Skeletal muscle cell (primary cell): ENCODE measurements at places on chromosomes 13 and 19.

DNA sequence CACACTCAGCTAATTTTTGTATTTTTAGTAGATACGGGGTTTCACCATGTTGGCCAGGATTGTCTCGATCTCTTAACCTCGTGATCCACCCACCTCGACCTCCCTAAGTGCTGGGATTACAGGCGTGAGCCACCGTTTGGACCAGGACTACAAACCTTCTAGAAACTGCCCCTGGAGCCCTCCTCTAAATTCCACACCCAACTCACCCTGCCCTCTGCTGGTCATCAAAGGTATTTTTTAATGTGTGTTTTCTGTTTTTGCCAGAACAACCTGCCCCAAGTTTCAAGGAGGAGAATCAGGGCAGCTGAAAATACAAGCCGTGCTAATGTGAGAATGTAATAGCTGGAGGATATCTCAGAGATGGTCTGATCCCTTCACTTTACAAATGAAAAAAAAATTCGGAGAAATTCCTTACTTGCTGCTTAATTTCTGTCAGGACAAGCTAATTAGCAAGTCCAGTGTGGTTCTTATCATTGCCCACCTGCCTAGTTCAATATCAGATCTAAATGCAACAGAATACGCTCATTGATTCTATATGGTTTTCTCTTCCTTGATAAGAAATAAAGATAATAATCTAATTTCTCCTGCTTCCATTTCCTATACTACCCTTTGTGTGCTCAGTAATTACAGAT is 4.1 kb downstream of the ATP8A2 start:
- DNase-seq: no peak

- no peak for DNase-seq
Observed at GRCh38 chr19:55392820-55393761, 7.4 kb downstream of the RPL28 start.

GRCh38 chr13:107069108-107069776 is 501.3 kb upstream of the ARGLU1 start:
- no peak for DNase-seq

GRCh38 chr13:33172400-33172799 is 113.2 kb downstream of the STARD13 start:
- peak; percentile 97 for DNase-seq

GRCh38 chr13:76889254-76889653 is 3.0 kb upstream of the KCTD12 start:
- no peak for DNase-seq

GRCh38 chr13:22665506-22665905 is 515.3 kb upstream of the SGCG start:
- DNase-seq: no peak

DNA sequence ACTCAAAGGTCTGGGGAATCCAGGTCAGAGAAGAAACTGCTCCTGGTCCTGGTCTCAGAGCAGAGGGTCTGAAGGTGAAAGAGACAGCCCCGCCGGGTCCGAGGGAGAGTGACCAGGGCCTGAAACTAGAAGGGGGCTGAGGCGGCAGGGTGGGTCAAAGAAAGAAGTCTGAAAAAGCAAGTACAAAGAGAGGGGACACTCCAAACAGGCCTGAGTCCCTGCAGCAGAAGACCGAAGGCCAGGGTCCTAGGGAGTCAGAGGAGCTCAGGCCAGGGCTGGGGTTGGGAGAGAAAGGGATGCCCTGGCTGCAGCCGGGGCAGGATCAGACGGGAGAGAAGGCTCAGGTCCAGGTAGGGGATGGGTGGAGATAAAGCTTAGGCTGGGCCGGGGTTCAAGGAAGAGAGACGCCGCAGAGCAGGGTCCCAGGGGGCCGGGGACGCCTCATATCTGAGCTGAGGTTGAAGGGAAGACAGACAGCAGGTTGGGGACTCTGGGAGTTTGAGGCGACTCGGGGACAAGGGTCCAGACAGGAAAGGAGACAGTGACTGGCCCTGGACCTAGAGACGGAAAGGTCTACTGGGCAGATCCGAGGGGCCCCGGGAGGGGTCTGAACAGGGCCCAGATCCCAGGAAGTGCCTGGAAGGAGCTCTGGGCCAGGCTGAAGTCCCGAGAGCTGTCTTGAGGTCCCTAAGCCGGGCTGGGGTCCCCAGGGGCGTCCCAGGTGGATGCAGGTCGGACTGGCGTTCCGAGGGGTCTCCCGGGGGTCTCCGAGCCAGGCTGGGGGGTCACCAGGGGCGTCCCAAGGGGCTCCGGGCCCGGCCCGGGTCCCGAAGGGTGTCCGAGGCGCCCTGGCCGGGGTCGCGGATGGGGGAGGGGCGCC is 795 bp downstream of the MLLT1 start:
- DNase-seq: no peak

DNA sequence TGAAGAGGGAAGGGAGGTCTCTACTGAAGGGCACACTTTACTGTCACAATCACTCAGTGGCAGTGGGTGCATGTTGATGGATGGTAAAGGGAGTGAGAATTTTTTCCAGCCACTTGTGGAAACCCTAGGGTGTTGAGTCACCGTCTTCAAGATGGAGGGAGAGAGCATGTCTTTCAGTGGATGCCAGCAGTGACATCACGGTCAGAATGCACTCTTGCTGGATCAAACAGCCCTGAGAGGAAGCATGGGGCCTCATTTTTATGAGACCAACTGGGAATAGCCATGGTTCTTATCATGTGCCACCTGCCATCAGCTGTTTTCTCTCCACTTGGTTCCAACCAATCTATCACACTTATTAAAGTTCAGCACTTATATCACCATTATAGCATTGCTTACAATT is 182.5 kb downstream of the KCNRG start:
- peak; percentile 36 for DNase-seq

GRCh38 chr19:7534531-7535046 is 928 bp upstream of the PNPLA6 start:
- DNase-seq: peak; percentile 55

- DNase-seq: no peak
Observed at GRCh38 chr13:28258417-28258816, 120.1 kb downstream of the PAN3 start.

GRCh38 chr19:48680436-48681126 is 7.8 kb upstream of the NTN5 start:
- no peak for DNase-seq

GRCh38 chr13:114234645-114235421 is at the start of gene CDC16:
CDC16 (plus strand) TSS chr13:114234897; CDS start chr13:114235085, 188 bp downstream.
- peak; percentile 75 for DNase-seq

DNA sequence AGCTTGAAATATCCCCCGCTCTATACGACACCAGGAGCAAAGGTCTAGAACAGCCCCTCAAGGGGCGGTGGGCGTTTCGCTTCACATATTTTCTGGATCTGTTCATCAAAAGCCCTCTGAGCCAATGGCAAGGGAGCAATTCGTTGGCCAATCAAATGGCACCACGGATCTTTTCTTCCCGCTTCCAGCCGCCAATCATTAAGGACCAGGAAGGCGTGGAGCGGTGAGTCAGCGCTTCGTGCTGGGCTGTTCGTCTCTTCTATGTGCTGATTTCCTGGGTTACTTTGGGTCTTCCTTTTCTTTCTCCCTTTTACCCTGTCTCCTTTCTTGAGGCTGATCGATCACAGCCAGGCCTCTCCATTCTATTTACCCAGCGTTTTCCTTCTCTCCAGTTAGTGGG is at the start of gene NLRP4:
NLRP4 (plus strand) TSS at position 201 of the 400 bp plus-strand sequence. CDS start 15,541 bp downstream, outside the sequence.
- DNase-seq: no peak

GRCh38 chr19:46296202-46296480 is 701 bp upstream of the HIF3A start:
- no peak for DNase-seq

GRCh38 chr13:27261396-27261795 is 9.2 kb upstream of the RASL11A start:
- DNase-seq: no peak

DNA sequence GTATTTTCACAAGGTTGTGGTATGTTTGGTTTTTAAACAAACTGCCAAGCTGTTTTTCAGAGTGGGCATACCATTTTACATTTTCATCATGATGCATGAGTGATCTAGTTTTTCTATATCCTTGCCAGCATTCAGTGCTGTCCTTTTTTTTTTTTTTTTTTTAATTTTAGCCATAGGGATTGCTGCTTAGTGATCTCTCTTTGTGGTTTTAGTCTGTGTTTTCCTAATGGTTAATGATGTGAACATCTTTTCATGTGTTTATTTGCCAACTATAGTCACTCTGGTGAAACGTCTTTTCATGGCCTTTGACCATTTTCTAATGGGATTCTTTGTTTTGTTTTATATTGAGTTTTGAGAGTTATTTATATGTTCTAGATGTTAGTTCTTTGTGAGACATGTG is 59.7 kb downstream of the SHISA2 start:
- DNase-seq: no peak

GRCh38 chr19:48491793-48492123 is 19.9 kb downstream of the LMTK3 start:
- no peak for DNase-seq

DNA sequence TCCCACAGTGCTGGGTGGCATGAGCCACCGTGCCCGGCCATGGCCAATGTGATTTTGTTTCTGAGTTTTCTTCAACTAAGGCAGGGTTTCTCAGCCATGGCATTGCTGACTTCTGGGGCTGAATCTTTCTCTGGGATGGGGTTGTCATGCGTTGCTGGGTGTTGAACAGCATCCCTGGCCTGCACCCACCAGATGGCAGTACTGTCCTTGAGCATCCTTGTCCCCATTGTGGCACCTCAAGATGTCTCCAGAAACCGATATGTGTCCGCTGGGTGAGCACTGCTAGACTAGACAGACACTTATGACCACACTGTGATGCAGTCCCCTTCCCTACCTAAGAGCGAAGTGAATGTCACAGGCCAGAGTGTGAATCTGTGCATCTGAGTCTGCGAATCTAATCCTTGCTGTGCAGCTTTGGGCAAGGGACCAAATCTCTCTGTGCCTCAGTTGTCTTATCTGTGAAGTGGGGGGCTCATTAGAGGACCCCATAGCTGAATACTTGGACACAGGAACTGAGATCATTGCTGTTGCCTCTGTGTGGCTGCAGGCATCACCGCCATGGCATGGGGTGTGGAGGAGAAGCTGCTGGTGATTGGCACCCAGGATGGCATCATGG is 50.3 kb upstream of the SIN3B start:
- peak; percentile 4 for DNase-seq

GRCh38 chr19:49196527-49197240 is 39.1 kb downstream of the TRPM4 start:
- no peak for DNase-seq

- DNase-seq: no peak
Observed at GRCh38 chr13:40187841-40188591, 478.4 kb downstream of the FOXO1 start.

DNA sequence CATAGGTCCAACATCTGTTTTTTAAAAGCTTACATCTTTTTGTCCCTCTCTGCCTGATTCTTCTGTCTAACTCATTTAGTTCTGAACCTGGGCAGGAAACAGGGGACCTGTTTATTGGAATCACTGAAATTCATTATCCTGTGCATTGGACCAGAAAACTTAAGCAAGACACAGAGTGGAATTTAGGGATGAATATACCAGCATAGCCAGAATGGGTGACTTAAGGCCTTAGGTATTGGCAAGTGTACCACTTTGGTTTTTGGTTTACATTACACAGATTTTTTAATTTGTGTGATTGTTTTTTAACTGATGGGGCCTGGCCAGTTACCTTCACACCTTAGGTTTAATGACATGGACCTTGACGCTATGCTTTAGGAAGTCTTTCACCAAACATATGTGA is 232.5 kb downstream of the GPC5 start:
- DNase-seq: no peak

- DNase-seq: no peak
Observed at GRCh38 chr13:108003626-108004025, 211.7 kb downstream of the LIG4 start.

DNA sequence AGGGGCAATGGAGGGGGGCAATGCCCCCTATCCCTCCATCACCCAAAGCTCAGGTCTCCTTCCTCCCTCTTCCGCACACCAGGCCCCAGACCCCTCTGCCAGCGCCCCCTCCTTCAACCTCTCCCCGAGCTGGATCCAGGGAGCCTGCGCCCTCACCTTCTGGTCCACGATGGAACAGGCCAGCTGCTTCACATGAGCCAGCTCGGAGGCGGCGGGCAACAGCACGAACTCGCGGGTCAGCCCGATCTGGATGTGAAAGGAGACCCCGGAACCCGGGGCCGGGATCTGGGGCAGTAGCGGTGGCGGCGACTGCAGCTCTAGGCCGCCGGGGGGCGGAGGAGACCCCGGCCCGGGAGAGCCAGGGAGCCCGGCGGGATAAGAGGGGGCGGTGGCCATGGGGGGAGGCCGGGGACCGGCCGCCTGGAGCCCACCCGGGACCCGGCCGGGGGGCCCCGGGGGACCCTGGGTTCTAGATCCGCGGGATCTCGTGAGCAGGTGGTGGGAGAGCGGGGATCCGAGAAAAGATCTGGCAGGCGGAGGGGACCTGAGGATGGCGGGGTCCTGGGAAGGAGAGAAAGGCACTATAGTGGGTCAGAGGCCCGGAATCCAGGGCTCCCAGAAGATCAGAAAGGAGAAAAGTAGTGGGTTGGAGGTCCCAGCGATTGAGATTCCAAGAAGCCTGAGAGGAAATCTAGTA is 791 bp downstream of the PRKD2 start:
- no peak for DNase-seq

GRCh38 chr13:81874681-81875661 is 1534.0 kb upstream of the SPRY2 start:
- DNase-seq: no peak

DNA sequence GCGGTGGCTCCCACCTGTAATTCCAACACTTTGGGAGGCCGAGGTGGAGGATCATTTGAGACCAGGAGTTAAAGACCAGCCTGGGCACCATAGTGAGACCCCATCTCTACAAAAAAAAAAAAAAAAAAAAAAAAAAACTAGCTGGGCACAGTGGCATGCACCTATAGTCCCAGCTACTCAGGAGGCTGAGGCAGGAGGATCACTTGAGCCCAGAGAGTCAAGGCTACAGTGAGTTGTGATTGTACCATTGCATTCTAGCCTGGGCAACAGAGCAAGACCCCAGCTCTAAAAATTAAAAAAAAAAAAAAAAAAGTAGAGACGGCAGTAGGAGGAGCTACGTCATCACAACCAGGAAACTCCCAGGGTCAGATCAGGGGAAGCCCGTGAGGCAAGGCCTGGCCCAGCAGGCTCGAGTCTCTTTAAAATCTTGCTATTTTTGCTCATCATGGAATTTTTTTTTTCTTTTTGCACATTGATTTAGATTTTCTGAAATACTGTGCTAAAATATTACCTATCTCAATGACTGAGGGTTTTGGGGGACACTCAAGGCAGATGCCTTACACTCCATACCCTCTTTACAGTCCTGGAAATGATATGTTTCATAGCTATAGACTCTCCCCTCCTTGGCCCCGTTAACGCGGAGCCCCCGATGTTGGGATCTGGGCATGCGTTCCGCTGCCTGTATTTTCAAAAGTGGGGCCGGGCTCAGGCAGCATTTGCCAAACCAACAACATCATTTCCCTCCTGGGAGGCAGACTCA is 44.4 kb upstream of the USE1 start:
- no peak for DNase-seq
